ENCODE measurements at places on chromosomes 12 and 14.

DNA sequence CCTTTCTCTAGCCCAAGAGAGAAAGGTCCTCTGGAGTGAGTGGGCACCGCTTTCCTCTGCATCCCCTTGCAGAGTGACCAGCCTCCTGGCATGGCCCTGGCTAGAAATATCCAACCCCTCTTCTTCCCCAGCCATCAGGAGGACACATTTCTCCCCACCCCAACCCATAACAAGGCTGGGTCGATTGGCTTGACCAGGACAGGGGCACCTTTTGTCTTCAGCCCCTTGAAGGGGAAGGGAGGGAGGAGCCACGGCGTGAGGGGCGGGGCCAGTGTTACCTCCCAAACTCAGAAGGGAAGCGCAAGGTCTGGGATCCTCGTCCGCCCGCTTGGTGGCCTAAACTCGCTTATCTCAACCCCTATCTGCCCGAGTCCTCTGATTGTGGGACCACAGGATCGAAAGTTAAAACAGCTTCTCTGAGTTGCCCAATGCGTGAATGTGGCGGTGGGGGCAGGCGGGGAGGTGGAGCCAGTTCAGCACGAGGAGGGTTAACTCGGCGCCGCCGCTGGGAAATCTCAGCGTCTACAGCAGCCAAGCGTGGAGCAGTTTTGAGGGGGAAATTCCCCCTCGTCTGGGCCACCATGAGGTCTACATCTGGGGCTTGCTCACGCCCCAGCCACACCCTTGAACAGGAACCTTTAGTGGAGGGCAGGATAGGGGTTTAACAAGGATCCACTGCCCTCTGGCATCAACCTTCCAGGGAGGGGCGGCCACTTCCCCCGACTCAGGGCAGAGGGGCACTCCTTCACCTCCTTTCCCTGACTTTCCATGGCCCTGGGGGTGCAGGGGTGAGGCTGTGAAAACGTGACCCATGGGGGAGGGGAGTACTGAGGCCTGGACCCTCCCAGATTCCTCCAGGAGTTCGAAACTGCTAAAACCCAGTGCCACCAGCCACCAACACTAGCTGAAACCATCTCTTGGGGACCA is 795 bp downstream of the STAT6 start:
- peak; percentile 92 for DNase-seq

DNA sequence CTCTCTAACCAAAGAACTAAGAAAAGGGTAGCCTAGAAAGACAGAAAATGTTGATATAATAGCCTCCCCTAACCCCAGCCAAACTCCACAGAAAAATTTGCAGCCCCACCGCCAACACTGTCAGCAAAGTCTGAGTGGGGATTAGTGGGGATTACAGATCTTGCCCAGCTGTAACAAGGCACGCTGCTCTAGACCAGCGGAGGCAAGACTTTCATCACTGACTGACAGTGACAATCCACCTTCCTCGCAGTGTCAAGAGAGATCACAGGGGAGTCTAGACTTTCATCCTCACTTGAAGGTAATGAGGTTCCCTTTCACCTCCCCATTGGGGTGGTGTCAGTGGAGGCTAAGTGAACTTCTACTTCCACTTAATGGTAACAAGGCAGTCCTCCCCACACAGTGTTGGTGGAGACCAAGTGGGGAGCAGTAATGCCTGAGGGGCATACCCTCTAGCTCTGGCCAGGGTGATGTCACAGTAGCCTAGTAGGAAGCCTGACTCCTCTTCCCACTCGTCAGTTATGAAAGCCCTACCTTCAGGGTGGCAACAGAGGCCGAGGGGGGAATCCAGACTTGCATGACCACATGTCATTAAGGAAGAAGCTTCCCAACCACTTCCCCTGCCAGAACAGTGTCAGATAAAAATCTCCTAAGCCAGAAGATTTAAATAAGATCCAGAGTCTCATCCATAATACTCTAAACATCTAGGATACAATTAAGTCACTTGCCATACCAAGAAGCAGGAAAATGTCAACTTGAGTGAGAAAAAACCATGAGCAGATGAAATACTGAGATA is 91.7 kb upstream of the RASSF8 start:
- DNase-seq, result peak; percentile 89

DNA sequence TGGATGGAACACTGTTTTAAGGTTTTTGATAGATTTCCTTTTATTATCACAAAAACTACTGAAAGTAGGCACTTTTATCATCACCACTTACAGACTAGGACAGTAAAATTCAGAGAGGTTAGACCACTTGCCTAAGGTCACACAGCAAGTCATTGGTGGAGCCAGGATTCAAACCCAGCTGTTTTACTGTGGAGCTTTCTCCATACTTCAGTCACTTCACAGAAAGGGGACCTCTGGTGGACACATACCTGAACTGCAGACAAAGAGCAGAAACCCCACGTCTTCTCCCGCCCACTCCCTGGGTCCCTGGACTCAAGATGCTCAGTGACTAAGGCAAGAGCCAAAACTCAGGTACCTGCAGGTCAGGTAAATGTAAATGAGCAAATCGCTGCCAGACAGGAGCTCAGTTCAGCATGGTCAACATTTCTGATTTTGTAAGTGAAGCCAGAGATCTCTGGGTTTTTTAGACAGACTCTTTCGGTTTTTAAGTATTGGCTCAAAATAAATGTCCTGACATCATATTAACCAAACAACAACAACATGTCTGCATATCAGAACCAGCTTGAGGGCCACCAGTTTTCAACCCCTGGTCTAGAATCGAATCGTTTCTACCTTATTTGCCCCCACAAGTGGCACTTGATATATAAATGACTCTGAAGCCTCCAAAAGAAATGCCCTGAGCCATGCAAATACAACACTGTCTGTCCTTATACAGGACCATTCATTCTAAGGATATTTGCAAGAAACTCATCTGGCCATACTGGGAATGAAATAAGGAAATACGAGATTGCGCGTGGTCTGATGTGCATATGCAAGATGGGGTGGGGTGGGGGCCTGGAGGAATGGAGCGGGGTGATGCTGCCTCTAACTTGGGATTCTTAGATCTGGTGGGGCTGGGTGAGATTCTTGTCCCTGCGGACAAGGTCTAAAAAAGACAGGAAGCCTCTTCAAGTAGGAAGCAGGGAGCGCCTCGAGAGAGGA is 110.9 kb downstream of the KSR2 start:
- peak; percentile 92 for DNase-seq

DNA sequence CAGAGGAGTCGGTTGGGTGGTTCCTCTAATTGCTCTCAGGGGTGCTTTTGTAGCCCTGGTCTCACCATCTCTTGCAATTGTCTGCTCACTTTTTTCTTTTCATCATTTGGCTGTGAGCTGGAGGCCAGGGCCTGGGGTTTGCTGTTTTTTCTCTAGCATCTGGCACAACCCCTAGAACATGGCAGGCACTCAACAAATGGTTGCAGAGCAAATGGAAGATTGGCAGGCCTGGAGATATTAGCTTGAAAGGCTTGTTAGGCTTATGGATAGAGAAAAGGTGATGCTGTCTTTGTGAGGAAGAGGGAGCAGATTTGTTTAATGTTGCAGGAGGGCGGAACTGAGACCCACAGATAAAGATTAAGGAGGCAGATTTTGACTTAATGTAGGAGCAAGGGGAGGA is 47.0 kb downstream of the GALNT8 start:
- no peak for DNase-seq

- DNase-seq, result no peak
Measured at GRCh38 chr14:100654025-100654813, 67.0 kb upstream of the BEGAIN start.

DNA sequence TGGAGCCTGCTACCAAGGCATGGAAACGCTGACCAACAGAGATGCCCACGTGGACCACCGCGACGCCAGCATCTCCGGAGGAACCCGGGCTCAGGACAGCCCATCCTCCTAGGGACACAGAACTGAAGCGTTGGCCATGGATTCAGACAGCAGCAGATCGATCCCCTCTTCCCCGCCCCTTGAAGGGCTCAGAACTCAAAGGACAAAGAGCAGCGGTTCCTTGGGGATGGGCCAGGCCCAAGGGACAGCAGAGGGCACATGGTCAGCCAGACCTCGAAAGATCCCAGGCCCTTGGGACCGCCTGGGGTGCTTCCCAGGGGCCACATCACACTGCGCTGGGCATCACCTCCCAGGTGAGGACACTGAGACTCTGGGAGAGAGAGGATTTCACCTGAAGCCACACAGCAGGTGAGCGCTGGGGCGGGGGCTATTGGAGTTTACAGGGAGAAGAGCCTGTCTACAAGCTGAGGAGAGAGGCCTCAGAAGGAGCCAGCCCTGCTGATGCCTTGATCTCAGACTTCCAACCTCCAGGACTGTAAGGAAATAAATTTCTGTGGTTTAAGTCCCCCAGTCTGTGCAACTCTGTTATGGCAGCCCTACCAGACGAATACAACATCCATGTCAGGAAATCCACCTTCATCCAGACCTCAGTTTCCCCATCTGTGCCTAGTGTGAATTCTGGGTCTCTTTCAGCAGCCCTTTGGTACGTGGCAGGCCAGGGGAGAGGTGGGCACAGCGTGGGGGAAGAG is 49.4 kb downstream of the CCNK start:
- DNase-seq, result no peak

GRCh38 chr12:124323771-124324530 is 29.1 kb downstream of the RFLNA start:
- DNase-seq, result no peak

DNA sequence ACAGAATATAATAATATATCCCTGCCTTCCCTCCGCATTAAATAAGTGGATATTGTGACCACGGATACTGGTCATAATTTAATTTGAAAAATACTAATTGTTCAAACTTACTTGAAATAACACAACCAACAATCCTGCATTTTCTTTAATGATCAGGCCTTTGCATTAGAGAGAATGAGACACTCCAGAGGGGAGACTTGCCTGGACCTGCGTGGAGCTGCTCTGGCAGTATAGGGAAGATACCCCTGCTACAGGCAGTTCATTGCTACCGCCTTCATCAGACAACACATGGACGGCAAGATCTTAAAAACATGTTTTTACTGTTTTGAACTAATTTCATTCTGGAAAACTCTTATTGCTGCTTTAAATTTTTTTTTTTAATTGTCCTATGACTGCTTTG is 211.0 kb upstream of the FAR2 start:
- no peak for DNase-seq

GRCh38 chr12:110927546-110927945 is 7.2 kb upstream of the MYL2 start:
- no peak for DNase-seq

- no peak for DNase-seq
Measured at GRCh38 chr12:66074561-66074960, 56.0 kb downstream of the LLPH start.

DNA sequence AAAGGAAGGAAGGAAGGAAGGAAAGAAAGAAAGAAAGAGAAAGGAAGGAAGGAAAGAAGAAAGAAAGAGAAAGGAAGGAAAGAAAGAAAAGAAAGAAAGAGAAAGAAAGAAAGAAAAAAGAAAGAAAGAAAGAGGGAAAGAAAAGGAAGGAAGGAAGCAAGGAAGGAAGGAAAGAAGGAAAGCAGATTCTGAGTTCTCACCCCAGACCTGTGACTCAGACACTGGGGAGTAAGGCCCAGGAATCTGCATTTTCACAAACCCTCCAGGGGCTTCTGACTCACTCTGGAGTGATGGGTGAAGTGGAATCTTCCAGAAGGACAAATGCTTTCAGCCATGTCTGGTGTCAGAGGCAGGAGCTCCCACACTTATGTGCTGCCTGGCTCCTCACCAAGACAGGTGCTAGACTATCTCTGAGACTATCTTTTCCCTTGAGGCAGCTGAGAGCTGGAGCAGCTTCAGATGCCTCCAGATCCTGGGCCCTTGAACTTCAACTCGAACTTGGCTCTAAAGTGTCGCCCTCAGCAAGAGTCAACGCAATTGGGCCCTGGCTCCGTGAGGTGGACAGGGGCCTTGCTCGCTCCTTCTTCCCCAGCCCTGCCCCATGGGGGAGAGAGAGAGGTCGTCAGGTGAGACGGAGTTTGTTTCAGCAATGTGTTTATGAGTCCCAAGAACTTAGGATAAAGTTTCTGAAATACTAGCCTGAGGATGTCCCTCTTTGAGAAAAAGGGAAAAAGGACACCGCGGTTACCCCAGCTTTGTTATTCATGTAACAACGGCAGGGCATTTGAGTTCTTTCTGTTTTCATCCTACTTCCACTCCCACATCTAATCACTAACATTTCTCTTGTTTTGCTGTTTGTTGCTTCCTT is 19.8 kb upstream of the SCARB1 start:
- DNase-seq, result peak; percentile 83

DNA sequence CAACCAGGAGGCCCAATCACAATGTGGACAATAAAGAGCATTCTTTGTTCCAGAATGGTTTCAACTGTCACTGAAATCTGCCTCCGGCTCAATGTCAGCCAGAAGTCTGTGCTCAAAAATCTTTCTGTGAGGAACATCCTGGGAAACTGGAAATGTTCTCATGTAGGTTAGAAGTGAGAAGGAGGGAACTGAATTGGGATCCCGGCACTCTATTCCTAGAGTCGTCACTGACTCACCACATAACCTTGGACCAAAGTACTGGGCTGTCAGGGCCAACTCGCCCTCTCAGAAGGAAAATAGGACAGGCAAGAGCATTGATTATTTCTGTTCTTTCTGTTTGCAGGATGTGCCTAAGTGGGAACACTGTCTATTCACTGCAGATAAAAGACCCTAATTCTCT is 57.6 kb downstream of the PRKAB1 start:
- DNase-seq, result no peak

Measured in islet precursor cell (in vitro differentiated cells).